Cerebellar nuclear complex (tissue), 1 donor: ENCODE measurements at places on chromosomes 12 and 14.

DNA sequence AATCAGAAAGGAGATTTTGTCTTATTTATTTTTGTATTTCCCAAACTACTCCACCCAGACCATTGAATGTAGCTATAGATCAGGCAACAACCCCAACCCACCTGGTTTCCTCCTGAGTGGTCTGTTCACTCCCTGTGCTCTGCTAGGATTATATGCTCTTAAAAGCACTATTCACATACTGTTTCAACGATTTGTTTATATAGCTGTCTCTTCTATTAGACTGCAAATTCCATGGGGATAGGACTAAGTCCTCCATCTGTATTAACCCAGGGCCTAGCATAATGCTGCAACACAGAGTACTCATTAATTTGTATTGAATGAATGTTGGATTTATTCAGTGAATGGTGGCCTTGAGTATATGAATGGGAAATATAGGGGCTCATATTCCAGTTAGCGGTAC, 307.6 kb downstream of the RAD51B start:
- no peak for DNase-seq

DNA sequence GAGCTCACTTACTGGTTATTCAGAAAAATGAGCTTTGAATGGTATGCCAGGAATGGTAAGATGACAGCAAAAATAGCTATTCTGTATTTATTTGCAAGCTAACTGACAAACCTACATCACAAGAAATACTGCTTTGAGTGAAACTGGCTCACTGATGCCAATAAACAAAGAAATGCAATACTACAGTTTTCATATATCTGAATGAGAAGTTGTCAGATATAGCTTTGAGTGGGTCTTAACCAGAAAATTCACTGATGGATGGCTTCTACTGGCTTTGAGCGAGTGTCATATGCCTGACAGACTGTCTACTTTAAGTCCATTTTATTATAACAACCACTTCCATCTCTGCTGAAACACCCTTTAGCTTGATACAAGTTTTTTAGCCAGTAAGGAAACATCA, 330.1 kb downstream of the NELL2 start:
- DNase-seq, result no peak

DNA sequence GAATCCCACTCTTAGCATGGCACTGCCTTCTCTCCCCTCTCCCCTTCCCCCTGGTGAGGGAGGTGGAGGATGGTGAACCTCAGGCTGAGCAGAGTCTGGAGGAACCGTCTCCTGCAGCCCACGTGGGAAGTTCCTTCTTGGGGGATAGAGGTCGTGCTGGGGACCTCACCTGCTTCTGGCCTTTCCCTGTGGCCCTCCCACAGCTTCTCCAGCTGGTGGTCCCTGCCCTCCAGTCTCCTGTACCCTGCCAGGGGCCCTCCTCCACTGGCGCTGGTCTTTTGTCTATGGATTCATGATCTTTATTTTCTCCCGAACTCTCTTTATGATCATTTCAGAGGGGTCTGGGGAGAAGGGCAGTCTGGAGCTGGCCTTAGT, 9.0 kb upstream of the MTA1 start:
- no peak for DNase-seq

DNA sequence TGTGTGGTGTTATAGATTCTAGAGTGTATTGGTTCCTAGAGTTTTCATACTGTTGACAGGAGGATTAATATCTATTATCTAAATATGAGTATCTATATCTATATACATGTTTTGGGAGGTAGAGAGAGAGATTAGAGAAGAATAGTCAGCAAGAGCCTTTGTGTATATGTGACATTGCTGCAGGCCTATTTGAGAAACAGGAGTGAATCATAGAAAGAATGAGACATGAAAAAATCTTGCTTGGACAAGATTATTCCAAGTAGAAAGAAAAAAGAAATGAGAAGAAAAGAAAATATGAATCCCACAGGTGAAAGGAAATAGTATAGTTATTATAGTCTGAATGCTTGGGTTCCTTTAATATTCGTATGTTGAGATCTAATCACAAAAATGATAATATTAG, 720.4 kb downstream of the RERGL start:
- no peak for DNase-seq

DNA sequence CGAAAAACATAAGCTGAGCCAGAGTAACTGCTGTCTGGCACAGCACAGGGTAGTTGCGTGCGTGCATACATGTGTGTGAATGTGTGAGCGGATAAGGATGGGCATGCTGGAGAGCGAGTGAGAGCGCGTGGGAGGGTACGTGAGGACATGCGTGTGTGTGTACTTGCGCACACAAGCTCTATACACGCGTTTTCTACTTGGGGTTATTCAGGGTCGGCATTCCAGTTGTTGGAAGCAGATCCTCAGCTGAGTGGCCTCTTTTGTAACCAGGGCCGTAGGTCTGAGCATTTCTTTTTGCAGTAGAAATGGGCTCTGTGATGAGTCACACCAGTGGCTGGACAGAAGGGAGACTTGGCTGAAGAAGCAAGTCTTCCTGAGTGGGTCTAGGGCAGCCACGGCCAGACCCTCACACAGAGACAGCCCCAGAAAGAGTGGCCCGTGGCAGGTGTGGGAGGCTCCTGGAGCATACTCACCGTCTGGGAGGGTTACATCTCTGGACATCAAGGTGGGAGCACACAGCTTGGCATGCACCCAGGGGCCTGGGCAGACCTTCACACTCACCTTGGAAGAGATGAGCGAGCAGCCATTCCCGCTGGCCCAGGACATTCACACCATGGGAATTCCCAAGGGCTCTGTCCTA, 78.0 kb downstream of the LRRC74A start:
- no peak for DNase-seq
